ENCODE measurements at places on chromosomes 6 and 20.

- DNase-seq: no peak
These were observed 130.5 kb upstream of the NOX3 start for GRCh38 chr6:155586090-155586489.

DNA sequence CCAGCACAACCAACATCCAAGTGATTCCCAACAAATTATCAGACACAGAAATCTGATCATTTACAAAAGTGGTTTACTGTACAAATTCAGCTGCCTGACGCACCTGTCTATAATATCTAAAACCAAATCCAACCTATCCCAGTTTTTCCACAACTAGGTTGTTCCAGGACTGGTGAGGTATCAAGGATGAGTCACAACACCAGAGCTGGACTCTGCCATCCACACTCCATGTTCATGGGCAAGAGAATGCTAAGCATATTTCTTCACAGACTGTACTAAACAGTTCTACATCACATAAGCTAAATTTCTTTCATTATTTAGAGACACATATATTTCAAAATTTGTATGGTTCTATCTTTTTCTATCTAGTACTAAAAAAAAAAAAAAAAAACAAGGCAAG, 141.6 kb downstream of the BTBD9 start:
- no peak for DNase-seq

- no peak for DNase-seq
These were observed 163.4 kb upstream of the SIM1 start for GRCh38 chr6:100627911-100628758.

GRCh38 chr20:63128367-63128766, 87.6 kb downstream of the YTHDF1 start:
- no peak for DNase-seq

DNA sequence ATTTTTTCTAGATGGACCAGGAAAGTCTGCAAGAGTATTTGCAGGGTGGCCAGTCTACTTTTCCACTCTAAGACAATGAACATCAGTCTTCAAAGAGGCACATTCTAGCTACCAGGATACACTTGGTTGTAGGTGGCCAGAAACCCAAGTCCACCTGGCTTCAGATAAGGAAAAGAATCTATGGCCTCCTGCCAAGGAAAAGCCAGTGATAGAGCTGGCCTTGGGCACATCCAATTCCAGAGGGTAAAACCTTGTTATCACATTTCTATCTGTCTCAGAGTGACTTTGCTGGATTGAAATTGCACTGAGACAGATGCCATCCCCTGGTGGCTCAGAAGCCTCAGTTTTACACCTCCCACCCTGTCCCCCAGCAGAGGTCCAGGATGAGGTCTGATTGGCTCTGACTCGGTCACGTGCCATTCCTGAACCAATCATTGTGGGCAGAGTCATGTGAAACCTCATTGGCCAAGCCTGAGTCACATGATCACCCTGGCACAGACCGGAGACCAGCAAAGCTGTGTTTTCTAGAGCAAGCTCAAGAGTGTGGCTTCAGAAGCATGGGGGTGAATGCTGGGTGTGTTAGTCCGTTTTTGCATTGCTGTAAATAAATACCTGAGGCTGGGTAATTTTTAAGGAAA, 497.4 kb upstream of the SULF2 start:
- no peak for DNase-seq

- DNase-seq: no peak
These were observed 107.6 kb downstream of the SLC24A3 start for GRCh38 chr20:19320005-19320404.

DNA sequence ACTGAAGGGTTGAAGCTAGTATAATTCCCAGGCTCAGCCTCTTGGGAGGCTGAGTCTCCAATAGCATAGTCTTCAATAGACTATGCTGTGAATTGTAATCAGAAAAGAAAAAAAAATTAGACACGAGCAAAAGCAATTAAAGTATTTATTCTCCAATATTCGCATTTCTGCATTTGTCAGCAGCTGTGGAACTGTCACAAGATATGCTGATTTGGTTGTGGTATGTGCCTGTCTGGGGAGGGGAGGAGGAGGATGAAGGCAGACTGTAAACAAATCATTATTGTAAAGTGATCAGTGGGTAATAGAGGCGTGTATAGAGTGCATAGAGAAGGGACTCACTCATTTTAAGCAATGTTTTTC, 10.1 kb upstream of the BICRAL start:
- no peak for DNase-seq

GRCh38 chr6:61809004-61809595, 476.9 kb downstream of the KHDRBS2 start:
- no peak for DNase-seq

DNA sequence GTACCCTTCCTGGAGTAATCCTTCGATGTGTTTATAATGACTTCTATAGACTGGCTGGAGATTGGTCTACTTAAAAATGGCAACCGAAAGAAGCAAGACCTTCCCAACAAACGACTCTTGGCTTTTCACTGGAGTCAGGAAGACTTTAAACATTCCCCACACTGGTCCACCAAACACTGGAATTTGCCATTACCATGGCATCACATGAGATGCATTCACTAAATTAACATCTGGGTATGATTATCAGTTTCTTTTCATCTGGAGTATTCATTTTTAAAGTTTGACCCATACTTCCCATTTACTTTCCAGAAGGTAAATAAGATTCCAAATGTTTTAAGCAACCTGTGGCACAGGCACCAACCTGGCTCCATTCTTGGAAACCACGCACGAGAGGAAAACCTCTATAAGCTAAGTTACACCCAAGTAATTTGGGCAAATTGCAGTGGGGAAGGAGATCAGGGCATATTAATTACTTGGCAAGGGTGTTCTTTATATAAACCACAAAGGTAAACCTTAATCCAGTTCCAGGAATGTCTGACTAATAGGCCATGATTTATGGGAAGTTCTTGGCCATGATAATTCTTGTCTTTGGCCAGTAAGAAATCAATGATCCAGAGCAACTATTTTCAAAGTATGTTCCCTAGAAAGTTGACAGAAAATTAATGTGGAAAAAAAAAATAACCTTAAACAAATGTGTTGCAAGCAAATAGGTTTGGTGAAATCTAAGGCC, 190.0 kb upstream of the COL21A1 start:
- no peak for DNase-seq

DNA sequence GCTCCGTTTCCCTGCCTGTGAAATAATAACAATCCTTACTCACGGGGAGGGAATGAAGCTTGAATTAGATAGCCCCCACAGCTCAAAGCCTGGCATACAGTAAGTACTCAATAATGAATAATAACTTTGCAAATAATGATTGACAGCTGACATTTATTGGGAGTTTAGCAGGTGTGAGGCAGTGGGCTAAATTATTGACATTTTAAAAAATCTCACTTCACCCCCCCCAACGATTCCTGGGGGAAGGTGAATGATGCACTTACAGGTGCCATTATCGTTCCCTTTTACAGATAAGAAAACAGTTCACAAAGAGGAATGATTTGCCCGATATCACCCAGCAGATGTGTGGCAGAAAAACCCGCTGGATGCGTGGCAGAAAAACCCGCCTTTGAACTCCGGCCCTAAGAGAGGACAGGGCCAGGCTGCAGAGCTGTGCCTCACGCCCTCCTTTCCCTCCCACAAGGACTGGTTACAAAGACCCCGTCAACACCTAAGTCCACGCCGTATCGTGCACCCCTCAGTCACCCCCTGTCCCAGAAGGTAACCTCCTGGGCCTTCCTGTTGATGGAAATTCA, 114.2 kb upstream of the PTPN1 start:
- DNase-seq: no peak

DNA sequence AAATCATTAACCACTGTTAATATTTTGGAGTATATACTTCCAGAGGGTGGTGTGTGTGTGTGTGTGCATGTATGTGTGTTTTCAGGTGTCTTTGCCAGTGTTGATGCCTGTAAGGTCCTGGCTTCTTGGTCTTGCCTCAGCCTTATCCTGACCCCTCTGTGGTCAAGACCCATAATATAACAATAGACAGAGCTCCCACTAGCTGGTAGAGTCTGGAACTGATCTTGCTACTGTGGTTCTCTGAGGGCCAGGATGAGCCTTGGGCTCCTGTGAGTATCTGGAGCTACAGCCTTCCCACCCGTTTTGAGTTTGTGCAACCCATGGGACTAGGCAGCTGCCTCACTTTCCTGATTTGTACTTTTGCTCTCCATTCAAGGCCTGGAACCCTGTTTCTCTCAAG, 191.0 kb downstream of the IBTK start:
- DNase-seq: no peak

DNA sequence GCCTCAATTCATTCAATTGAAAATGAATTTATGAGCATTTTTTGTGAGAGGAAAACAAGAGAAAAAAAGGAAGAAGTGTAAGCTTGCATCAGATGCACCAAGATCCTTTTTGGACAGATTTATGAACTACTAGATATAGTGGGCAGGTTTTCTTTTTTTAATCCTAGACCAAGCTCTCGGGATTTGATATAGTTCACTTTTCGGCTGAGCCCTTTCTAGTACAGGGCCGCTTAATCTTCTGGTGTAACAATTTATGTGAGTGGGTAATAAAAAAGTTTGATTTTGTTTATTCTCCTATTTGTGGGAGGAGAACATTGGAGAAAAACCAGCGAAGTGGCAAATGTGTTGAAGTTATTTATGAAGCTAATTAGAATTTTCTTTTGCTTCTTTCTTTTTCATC, 538.0 kb downstream of the UTRN start:
- no peak for DNase-seq

GRCh38 chr20:62321521-62321948, 18.7 kb downstream of the ADRM1 start:
- no peak for DNase-seq

DNA sequence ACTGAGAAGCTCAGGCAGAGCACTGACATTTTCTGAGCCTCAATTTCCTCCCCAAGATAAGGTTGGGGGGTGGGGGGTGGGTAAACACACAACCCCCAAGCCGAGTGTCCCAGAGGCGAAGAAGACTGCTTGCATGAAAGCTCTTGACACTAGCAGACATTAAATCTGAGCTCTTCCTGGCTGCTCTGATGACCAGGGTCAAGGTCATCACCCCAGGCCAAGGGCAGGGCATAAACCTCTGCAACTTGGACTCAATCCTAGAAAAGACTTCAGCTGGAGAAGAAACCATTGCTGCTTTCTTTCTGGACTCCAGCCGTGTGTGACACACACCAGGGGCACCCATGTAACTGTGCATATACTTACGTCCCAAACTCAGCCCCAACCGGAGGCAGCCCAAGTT, 109.0 kb downstream of the BANF2 start:
- no peak for DNase-seq

DNA sequence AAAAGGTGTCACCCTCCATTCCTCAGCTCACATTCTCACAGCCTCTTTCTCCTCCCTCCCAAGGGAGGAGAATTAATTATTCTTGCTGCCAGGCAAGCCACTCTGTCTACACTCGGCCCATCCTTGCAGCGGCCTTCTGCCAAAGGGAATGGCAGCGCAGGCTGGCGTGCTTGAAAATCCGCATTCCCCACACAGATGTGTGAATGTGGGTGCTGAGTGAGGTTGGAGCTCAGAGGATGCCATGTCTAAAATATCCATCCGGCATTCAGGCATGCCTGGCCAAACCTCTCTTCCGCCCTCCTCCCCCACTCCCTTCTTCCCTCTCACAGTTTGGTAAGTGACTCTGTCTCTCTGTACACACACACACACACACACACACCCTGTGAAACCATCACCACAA, 27.7 kb downstream of the PNPLA1 start:
- DNase-seq: no peak

DNA sequence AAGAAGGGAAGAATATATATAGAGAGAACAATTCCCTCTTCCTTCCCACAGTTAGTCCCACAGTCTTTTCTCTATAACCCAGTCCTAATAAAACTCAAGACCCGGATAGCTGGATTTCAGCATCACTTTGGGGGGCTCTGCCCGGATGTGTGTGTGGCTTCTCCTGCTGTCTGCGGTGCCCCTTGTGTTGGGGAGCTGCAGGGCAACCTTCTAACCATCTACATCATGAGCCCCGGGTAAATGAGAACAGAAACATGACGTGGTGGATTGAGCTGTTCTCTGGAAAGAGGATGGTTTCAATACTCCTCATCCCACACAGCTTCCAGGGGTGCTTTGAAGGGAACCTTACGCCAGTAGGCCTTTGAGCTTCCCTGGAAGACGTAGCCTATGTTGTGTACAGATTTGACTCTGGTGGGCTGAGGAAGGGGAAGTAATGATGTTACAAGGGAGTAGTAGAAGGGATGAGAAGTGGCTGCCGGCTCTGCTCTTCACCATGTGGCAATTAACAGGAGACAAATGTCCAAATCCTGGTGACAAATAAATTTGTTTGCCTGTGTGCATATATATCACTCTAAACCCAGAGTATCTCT, 13.5 kb upstream of the PRDM1 start:
- no peak for DNase-seq

- no peak for DNase-seq
These were observed 354.6 kb upstream of the FLRT3 start for GRCh38 chr20:14691994-14692393.

DNA sequence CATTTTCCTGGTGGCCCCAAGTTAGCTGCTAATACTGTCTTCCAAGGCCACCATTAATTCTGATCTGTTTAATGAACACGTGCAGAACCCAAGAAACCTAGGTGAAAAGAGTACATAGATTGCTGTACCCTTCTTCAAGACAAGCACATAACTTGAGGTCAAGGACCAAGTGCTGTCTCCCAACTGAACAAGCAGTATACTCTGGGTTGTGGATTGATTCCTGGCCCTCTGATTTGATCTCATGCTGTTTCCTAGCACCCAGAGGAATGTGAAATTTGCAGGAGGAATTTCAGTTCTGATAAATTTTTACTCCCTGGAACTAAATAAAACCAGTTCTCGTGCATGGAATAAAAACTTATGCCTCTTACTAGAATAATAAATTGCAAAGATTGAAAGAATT, 75.6 kb downstream of the MTFR2 start:
- no peak for DNase-seq

DNA sequence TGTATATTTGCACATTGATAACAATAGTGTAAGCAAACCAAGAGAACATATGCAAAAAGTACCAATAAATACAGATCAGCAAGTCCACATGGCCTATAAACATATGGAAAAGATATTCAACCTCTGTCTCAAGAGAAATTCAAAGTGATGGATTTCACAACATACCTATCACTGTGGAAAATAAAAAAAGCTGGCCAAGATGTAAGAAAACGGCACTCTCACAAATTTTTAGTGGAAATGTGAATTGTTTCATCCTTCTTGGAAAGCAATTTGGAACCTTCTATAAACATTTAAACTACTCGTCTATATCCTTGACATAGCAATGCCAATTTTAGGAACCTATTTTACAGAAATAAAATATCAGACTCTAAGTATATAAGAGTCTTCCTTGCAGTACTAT, 559.8 kb downstream of the QKI start:
- no peak for DNase-seq

DNA sequence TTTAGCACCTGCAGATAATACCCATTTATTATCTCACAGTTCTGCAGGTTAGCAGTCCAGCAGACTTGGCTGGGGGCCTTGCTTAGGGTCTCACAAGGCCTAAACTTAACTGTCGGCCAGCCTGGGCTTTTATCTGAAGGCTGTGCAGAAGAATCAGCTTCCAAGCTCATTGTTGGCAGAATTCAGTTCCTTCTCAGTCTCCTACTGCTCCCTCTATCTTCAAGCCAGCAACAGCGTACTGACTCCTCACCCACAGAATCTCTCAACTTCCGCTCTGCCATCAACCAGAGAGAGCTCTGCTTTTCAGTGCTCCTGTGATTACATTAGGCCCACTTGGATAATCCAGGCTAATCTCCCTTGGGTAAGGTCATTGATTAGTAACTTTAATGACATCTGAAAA, 30.2 kb upstream of the NHSL1 start:
- no peak for DNase-seq
